ENCODE measurements at places on chromosomes 11 and 22. TPM values are rescaled to one million over a fixed set of nuclear protein-coding genes. Genes with fewer than 3 reads are reported as not detected.

BATF2 gene
- total RNA-seq = not detected

SHISAL1 gene
- total RNA-seq = 6.1 TPM

CRYBB3 gene
- not detected for total RNA-seq

TEX12 gene
- total RNA-seq = not detected

ZNF215 gene
- 2.7 TPM for total RNA-seq

WBP2NL gene
- not detected for total RNA-seq

CASP5 gene
- not detected for total RNA-seq

P2RX6 gene
- total RNA-seq = 2.6 TPM

GGT5 gene
- 136 TPM for total RNA-seq
